PC-3 (cell line): ENCODE measurements at places on chromosomes 16 and 17. TPM values are rescaled to one million over a fixed set of nuclear protein-coding genes. Genes with fewer than 3 reads are reported as not detected.

- DNase-seq: peak; percentile 66
Measured at GRCh38 chr17:83193336-83194185, 114.2 kb downstream of the METRNL start.

GRCh38 chr16:10206215-10206614, 24.0 kb upstream of the GRIN2A start:
- DNase-seq: peak; percentile 59

DNA sequence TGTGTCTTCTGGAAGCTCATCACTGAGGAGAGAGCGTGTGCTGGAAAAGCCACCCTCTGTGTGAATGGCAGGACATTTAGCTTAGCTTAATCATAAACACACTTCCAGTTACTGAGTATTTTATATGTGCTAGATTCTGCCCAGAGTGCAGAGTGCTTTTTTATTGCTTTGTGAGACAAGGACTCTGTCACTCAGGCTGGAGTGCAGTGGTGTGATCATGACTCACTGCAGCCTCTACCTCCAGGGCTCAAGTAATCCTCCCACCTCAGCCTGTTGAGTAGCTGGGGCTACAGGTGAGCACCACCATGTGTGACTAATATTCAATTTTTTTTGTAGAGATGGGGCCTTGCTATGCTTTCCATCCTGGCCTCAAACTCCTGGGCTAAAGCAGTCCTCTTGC, 61.4 kb upstream of the IRX3 start:
- peak; percentile 1 for DNase-seq

GRCh38 chr17:1467898-1468492, 12.0 kb upstream of the CRK start:
- DNase-seq: no peak

IRX5 gene
- total RNA-seq: 0.22 TPM in 1 of 2 replicates, not detected in the other
